Cortex of kidney (tissue), 1 donor: ENCODE measurements at places on chromosomes 7 and 10.

DNA sequence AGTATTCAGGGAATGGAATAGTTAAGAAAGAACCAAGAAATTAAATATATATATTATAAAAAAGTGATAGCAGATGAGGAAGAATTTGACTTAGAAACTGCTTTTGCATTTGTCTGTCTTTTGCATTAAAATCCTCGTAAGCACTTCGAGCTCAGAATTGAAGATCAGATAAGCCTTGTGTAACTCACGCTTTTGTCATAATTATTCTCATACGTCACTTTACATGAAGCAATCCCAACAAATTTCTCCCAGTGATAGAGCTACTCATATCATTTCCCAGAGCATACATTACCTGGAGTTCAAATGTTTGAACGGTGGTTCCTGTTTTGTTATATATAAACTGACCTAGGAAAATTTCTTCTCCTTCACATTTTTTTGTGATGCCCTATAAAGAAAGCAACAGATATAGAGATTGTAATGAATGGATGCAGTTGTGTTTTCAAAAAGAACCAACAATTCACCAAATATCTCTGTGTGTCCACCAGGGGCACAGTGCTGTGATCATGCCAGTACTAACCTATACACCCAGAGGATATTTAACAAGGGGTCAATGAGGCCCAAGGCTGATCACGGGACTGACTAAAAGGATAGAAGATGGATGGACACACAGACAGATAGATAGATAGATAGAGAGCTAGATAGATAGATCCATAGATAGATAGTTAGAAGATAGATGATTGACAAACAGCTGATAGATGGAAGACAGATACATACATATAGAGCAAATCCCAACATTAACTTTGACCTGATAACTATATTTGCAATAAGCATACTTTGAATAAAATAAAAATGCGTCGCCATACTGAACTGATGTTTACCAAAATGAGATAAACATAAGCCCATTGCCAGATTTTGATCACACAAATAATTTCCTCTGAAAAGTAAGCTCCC lies 9.3 kb upstream of the HUS1 start:
- no peak for DNase-seq

DNA sequence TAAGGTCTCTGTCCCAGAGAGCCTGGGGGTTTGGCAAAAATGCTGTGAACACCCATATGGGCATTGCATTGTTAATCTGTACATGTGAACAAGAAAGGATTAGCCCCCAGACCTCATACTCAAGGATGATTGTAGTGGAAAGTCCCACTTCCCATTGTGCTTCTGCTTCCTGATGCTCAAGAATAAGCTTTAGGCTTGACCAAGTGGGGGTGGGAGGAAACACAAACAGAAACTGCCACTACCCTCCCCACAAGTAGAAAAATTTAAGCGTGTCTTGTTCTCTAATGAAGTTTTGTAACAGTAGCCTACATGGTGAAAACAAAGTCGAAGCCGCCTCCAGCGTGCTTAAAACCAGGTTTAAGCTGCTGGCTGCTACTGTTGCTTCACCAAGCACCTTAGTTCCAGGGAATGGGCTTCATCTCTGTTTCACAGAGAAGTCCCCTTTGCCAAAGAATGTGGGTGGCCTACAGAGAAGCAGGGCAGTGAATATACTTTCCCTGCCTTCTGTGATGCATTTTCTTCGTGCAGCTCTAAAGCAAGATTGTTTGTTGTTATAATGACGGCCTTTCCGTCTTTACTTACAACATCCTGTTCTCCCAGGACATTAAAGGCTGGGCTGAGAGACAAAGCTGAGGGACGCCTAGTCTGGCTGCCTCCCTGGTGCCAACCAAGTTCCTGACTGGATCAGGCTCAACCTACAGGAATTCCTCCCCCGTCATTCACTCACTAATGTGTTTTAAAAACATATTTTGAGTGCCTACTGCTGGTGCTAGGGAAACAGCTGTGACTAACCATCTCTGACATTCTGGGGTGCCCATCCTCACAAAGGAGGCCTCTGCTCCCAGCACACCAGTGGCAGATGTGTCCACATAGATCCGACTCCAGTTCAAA lies 32.1 kb upstream of the CCSER2 start:
- DNase-seq, result no peak

DNA sequence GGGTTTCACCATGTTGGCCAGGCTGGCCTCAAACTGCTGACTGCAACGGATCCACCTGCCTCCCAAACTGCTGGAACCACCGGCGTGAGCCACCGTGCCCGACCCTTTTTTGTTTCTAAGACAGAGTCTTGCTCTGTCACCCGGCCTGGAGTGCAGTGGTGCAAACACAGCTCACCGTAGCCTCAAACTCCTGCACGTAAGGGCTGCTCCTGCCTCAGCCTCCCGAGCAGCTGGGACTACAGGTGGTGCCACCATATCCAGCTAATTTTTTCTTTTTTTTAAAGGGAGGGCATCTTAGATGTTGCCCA lies 36.4 kb downstream of the ADAP1 start:
- no peak for DNase-seq

DNA sequence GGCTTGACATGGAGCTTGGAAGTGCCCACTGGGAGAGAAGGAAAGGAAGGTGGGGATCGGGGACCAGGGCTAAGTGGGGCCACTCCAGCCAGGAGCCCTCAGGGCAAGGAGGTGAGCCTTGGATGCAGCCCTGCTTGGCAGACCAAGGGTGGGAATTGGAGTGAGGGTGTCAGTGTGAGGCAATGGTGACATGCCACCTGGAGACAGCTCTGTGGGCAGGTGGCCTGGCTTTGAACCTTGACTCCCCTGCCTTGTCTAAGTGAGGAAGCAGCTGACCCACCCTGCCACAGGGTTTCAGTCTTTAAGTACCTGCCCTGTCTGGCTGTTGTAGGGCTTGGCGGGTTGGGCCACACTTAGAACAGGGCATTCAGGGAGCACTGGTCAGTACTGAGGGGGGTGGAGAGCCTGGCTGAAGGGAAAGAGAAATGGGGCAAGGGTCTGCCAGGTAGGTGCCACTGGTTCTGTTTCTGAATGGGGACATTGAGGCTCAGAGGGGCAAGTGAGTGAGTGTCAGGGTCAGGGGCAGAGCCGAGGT lies 4.8 kb downstream of the RAMP3 start:
- DNase-seq, result no peak

DNA sequence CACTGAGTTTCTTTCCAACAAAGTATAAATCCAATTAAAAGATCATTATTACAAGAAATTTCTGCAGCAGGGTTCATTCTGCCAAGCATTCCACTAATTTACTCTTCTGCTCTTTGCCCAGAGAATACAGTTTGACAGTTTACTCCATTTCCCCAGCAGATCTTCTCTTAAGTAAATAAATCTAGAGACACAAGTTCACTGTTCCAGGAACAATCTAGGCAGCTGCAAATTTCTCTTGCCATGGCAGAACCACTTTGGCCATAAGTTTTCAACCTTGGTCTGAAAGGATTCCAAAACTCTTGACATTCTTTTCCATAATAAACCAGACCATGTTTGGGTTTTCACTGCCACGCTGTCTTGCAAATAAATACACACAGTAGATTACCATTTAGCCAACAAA lies 11.5 kb downstream of the RGS10 start:
- no peak for DNase-seq

GRCh38 chr7:40866601-40867000 lies 731.8 kb downstream of the SUGCT start:
- DNase-seq, result no peak

GRCh38 chr10:126114884-126115555 lies 218.7 kb downstream of the FANK1 start:
- DNase-seq, result no peak

- no peak for DNase-seq
Measured at GRCh38 chr10:6563075-6563474, 17.0 kb downstream of the PRKCQ start.
